T-helper 22 cell (primary cell): ENCODE measurements at places on chromosomes 5 and 9.

GRCh38 chr9:126456441-126457174 lies 130.0 kb downstream of the MVB12B start:
- DNase-seq = no peak

DNA sequence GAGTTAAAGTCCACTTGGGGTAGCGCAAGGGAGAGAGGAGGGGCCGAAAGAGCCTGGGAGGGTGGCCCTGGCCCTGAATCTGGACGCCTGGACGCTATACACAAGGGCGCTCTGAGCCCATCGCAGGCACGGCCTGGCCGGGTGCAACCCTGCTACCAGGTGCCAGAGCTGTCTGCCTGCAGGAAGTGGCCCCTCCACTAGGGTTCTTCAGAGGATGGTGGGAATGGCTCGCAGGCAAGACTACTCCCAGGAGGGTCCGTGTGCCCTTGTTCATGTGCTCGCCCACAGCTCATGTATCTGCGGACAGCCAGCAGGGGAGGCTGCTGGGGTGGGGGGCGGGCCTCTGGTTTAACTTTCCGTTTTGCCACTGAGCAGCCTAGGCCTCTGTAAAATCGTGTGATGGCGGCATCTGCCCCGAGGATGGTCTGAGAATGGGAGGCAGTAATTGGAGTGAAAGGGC lies 1.4 kb upstream of the NKD2 start:
- DNase-seq = no peak

DNA sequence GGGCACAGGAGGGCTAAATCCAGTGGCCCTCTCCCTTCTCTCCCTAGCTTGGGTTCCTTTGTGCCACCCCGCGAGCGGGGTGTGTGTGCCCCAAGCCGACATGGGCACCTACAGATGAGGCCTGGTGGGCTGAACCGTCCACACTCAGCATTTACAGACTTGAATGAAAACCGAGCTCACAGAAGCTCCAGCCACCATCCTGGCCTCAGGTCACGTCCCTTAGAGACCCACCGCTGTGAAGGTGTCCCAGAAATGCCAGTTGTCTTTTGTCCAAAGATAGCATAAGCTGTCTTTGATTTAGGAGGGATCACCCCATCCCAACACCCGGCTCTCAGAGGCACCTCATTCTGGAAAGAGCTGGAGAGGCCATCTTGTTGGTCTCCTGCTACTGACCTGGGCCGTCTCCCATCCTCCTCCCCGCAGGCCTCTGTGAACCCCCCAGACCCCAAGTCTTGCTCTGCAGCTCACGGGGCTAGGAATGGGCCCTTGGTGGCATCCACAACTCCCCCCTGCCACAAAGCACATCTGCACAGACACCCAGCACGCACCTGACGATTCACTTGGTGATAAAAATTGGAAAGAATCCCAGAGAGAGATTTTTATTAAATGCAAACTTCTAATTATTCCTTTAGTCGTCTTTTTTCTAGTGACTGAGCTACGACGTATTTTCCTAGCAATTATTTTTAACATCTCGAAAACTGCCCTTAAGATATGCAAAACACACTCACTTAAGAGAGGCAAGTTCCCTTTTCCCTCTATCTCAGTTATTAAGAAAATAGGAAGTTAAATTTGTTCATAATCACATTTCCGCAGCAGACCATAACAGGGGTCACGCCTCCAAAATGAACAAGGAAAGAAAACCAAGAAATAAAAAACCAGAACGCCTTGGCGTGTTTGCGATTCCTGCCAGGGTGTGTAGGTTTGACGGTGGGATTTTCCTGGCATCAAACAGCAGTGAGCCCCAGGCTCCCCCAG lies 80.5 kb upstream of the LMX1B start:
- DNase-seq = no peak

DNA sequence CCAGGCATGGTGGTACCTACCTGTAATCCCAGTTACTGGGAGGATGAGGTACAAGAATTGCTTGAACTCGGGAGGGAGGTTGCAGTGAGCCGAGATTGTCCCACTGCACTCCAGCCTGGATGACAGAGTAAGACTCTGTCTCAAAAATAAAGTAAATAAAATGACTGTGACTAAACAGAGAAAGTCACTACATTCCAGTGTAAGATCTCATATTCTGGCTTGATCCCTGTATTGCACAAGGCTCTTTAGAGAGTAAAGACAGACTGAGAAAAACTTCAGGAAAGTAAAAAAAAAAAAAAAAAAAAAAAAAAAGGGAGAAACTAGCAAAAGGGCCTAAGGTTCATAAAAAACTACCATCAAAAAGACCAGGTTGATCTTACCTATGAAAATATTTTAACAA lies 106.6 kb upstream of the PJA2 start:
- DNase-seq = no peak

DNA sequence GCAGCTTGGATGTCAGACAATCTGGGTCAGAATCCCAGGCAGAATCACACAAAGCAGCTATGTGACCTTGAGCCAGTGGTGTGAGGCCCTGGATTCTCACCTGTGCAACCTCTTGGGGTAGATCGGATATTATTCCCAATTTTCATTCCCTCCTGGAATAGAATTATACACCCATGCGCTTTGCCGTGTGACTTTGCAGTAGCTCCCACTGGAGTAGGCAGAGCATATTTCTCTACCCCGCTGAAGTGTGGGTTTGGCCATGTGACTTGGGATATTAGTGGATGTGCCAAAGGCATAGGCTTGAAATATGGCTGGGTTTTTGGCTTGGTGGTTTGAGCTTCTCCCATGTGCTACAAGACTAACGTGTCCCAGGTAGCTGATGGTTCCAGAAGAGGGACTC lies 35.5 kb upstream of the IER5L start:
- no peak for DNase-seq

- DNase-seq = no peak
Measured at GRCh38 chr9:21883642-21884041, 81.2 kb downstream of the MTAP start.

GRCh38 chr5:134146651-134147518 lies 29.9 kb downstream of the SKP1 start:
- no peak for DNase-seq

DNA sequence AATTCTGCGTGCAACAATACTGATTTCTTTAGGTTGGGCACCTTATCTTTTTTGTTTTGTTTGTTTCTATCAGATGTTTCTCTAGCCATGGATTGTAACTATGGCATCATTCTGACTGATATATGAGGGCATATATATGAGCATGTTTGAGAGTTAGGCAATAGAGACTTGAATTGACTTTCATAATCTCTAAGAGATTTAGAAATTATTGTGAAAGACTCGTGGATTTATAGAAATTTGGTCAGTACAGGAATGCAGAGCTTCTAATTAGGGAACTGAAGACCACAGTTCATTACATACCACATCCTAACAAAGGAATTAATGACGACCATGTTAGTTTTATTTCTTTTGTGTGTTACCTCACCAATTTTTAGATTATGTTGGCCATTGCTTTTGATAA lies 546.0 kb upstream of the GRAMD2B start:
- no peak for DNase-seq

GRCh38 chr9:5617749-5618148 lies 11.2 kb upstream of the RIC1 start:
- no peak for DNase-seq

GRCh38 chr9:132288361-132288760 lies 66.4 kb downstream of the SETX start:
- no peak for DNase-seq

DNA sequence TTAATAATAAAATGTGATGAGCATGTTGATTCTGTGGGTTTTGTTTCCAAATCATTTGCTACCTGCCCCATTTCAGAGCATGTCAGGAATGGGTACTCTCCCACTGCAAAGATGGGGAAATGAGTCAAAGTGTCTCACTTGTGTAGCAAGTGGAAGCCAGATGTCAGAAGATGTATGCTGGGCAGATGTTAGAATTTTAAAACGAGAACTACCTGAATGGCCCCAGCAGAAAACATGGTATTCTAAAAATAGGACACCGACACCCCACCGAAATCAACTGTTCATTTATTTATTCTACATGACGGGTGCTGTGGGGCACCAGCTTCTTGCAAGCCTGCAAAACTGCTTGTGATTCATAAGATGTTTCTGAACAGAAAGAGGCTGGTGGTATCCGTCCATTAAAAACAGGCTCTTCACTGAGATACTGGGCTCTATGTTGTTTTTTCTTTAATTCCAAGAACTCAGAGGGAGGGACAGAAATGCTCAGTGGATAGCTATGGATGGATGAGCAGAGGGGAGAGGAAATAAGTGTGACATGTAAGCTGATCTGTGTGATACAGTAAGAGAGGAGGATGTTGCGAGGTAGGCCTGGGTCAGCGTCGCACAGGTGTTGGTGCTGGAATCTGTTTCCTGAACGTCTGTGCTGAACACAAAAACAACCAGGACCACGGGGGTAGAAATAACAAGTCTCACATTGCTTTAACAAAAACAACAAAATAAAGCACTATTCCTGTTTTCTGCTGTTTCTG lies 157.2 kb downstream of the EFNA5 start:
- DNase-seq = no peak

DNA sequence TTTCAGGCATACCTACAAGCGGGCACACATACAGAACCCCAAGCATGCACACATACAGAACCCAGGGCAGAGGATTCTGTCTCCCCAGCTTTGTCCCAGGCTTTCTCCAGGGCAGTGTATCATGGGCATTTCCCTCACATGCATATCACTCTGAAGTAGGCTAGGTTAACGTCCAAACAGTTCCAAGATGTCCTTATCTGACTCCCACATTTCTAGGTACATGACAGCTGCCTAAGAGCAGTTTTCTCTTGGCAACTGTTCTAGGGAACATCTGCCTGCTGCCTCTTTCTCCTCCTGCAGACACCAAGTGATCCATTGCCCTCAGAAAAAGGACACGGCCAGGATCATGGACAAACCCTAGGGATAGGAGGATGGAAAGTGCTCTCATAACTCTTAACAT lies 84.9 kb upstream of the NR3C1 start:
- no peak for DNase-seq

DNA sequence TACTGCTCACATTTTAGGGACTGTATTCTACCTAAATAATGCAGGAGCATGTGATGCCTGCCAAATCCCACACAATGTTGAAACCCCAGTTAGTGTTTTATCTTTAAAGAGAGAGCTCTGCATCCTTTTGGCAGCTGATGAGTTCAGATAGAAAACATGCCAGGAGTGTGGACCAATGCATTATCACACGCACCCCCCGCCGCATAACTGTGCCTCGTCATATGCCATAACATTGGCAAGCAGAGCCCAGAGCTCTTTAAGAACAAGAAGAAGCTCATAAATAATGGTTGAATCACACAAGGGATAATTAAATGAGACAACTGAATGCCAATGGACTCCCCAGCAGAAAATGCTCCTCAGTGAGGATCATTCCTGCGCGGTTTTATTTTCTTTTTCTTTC lies 52.8 kb upstream of the RORB start:
- no peak for DNase-seq

DNA sequence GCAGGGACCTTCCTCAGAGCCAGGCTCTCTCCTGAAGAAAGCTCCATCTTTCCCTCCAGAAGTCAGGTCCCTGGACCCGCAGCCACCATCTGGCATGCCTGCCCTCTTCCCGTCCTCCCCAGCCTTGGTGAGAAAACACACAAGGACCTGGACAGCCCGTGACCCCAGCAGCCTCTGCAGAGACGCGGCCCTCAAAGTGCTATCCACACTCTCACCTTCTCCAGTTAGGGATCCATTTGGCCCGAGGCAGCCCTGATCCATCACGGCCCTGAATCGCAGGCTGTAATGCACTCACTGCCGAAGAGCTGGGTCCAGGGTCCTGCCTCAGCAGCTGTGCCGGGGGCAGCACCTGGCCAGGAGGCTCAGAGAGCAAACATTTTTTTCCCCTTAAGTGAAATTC lies 185.1 kb downstream of the OLFM1 start:
- DNase-seq = no peak
